Ammon's horn (tissue), 1 donor: ENCODE measurements at places on chromosomes 11 and 22.

DNA sequence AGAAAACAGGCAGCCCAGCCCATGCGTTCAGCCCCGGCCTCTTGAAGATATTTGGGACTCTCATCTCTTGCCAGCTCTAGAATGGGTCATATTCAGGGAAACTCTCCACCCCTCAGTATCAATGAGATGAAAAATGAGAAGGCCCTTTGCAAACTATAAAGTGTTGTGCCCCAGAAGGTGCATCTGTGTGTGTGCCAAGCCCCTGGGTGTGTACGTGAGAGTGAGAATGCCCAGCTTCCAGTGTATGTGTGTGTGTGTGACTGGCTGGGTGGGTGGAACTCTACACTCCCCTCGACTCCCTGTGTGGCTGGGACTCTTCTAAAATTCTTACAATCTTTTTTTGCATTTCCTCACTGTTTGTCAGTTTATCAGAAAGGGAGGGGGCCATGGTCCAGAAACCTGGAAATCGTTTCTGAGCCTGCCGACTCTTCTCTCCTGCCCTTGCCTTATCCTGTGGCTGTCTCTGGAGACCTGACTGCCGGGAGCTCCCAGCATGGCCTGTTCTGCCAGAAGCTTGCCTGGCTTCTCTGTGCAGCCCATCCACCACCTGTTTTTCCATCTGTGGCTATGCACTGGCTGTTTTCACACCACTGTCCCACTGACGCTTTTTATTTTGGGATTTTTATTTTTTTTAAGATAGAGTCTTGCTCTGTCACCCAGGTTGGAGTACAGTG, 1.2 kb downstream of the P2RY6 start:
- no peak for DNase-seq

DNA sequence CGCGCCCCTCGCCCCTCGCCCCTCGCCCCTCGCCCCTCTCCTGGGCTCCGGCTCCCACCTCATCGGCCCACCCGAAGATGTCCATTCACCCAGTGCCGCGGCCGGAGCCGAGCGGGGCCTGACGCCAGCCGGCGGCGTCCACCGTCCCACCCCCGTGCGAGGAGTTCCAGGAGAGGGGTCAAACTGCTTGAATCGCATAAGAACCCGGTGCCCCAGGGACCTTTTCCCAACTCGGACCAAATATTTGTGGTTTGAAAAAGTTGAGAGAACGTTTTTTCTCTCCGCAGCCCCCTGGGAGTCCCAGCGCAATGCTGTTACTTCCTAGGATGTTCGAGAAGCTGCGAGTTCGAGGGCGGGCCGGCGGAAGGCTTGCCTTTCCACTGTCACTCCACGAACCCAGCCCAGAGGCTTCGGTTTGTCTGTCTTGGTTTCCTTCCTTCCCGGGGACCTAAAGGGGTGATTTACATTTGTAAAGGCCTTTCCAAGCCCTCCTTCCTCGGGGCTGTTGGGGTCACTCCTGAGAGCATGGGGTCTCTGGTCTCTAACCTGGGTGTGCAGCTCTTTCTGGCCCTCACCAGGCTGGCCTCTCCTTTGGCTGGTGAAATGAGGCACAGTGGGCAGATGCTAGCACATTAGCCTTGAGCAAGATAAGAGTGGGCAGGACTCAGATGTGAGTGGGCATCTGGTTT, 38.0 kb downstream of the ETS1 start:
- DNase-seq: no peak

DNA sequence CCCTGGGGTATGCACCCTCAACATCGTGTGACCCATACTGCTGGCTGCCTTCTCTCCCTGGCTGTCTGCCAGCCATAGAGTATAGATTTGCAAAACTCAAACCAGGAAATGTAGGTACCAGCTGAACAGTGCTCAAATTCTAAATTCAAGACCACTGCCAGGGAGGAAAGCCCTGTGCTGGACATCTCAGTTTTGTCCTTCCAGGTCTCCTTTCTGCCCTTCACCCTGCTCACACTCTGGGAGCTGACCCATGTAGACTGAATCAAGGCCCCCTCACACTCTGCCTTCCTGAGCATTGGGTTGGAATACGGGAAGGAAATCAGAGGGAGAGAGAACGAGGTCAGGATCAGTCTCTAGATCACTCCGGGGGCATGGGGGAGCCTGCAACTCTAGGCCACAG, 12.4 kb upstream of the DRD2 start:
- DNase-seq: no peak

- peak; percentile 36 for DNase-seq
Observed at GRCh38 chr22:20238536-20238900, 29.6 kb downstream of the RTN4R start.

GRCh38 chr11:8282631-8283030, 19.0 kb upstream of the LMO1 start:
- no peak for DNase-seq

- DNase-seq: no peak
Observed at GRCh38 chr11:11782532-11783110, 59.2 kb upstream of the USP47 start.
